Lower lobe of right lung (tissue), 2 donors: ENCODE measurements at places on chromosomes 1 and 21.
A peak's percentile ranks its signal among the peaks of the same experiment; 100 is the strongest.

DNA sequence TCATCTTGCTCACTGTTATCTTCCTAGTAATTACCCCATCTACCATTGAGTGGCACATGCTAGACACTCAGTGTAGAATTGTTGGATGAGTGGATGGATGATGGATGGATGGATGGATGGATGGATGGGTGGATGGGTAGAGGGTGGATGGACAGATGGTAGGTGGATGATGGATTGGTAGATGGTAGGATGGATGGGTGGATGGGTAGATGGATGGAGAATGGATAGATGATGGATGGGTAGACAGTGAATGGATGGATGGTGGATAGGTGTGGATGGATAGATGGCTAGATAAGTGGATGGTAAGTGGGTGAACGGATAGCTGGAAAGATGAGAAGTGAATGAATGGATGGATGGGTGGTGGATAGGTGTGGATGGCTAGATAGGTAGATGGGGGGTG is 165.3 kb upstream of the KLHDC7A start:
- no peak for DNase-seq

DNA sequence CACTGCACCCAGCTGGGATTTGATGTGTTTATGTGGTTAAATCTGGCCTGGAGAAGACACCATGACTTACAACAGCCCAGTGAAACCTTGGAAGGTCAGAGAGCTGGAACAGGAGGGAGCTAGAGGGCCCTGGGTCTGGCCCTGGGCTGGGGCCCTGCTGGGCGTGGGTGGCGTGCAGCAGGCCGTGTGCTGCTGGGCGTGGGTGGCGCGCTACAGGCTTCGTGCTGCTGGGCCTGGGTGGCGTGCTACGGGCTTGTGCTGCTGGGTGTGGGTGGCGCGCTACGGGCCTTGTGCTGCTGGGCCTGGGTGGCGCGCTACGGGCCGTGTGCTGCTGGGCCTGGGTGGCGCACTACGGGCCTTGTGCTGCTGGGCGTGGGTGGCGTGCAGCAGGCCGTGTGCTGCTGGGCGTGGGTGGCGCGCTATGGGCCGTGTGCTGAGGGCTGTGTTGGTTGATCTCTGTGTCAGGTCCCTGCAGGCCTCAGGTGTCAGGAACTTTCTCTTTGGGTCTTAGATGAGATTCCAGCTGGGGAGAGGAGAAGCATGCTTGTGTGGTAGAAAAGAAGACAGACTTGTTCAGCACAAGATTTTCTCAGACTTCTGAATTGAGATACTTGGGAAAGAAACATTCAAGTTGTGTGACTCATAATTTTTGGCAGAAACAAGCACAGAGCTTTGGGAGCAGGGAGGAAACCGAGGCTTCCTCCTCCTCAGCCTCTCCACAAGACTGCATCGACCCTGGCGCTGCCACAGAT is 66.0 kb downstream of the COL18A1 start:
- DNase-seq = no peak

DNA sequence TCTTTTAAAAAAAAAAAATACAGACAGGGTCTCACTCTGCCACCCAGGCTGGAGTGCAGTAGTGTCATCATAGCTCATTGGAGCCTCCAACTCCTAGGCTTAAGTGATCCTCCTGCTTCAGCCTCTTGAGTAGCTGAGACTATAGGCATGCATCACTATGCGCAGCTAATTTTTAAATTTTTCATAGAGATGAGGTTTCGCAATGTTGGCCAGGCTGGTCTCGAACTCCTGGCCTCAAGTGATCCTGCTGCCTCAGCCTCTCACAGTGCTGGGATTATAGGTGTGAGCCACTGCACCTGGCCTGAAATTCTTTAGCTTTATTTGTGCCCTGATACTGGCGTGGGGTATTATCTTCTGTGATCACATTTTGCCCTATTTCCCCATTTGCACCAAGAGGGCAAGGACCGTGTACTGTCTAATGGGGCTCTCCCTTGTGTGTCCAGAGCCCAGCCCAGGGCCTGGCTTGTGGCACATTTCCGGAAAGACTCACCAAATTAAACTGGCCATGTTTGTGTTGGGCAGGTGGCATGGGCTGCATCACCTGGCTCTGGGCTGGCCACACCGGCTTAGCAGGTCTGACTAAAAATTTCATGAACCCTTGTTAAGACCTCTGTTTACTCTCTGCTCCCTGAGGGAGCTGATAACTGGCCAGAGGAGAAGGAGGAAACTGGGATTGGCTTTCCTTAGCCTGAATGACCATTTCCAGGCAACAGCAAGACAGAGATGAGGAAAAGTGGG is 32.2 kb downstream of the TRIM62 start:
- DNase-seq = peak; percentile 60

DNA sequence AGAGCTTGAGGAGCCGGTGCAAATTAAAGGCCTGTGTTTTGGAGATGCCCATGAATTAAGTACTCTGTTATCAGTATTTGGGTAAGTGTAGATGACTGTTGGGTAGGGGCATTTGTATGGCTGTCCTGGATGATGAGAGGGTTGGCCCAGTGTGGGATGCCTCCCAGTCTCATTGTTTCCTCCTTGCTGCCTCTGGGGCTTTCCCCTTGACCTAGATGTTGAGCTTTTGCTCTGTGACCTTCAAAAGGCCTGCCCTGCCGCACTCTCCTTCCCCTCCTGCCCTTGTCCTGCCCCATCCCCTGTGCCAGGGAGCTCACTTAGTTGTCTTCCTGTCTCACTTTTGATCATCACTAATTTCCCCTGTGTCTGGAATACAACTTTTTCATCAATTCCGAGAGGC is 10.0 kb downstream of the GALNT2 start:
- no peak for DNase-seq

GRCh38 chr1:203406446-203407045 is 55.6 kb upstream of the FMOD start:
- DNase-seq = no peak

- no peak for DNase-seq
Observed at GRCh38 chr1:201791779-201792173, 37.2 kb upstream of the IPO9 start.

- no peak for DNase-seq
Observed at GRCh38 chr1:221066351-221067001, 187.2 kb downstream of the HLX start.

GRCh38 chr1:5744341-5744740 is 247.9 kb downstream of the NPHP4 start:
- DNase-seq = peak; percentile 14

GRCh38 chr21:39386194-39386593 is 37.3 kb upstream of the HMGN1 start:
- no peak for DNase-seq

DNA sequence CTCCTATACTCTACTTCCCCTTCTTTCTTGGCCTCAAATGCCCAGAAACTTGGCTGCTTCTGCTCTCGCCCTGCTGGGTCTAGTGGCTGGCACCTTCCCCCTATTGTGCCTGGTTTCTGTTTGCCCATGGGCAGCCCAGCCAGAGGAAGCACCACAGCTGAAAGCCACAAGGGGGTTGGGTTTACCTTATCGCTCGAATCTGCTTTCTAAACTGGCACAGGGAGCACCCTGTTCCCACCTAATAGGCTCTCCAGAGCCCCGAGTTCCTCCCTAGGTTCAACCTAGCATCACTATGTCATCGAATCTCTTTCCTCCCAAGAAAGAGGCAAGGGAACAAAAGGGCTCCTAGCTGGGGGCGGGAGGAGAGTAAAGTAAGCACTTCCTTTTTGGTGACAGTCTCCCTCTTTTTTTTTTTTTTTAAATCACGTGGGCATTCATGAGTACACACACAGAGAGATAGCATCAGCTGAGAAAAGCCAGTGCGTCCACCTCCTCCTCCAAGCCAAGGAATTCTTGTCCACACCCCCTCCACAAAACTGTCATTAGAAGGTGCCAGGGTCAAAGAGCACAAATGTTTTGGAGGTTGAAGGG is 72.8 kb downstream of the PLEKHA6 start:
- DNase-seq = peak; percentile 70

- no peak for DNase-seq
Observed at GRCh38 chr1:59173721-59174120, 123.2 kb upstream of the FGGY start.

GRCh38 chr1:40704817-40705733 is 13.6 kb downstream of the NFYC start:
- DNase-seq = no peak

DNA sequence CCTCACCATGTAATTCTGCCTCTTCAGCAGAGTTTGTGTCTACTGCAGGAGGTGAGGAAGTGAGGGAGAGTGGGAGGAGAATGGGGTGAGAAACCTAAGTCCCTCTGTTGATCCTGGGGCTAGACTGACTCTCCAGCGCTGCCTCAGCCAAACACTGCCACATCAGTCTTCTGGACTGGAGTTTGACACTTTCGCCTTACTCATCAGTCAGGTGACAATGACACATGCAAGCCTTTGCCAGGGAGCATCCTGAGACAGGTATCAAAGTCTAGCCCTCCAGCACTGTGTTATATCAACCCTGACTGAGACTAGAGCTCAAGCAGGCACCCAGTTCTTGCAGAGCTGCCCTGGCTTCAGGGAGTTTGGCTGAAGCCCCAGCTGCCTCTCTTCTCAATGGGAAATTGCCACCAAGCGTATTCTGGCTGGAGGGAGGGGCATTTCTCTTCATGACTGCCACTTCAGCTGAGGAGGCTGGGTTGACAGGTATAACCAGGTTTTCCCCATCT is 33.3 kb upstream of the SUCO start:
- peak; percentile 54 for DNase-seq

- DNase-seq = no peak
Observed at GRCh38 chr1:230210326-230210980, 143.4 kb downstream of the GALNT2 start.

GRCh38 chr1:172482044-172482443 is 38.2 kb upstream of the PIGC start:
- no peak for DNase-seq

DNA sequence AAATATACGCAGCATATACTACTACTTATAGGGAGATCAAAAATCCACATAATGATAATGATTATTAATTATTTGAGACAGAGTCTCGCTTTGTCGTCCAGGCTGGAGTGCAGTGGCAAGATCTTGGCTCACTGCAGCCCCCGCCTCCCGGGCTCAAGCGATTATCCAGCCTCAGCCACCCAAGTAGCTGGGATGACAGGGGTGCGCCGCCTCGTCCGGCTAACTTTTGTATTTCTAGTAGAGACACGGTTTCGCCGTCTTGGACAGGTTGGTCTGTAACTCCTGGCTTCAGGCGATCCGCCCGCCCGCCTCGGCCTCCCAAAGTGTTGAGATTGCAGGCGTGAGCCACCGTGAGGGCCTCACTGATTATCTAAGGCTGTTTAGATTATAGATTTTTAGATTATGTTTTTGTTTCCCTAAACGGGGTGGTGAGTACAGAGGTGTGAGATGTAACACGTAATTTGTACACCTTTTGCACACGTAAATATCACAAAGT is 548 bp upstream of the SLC25A33 start:
- DNase-seq = peak; percentile 58

DNA sequence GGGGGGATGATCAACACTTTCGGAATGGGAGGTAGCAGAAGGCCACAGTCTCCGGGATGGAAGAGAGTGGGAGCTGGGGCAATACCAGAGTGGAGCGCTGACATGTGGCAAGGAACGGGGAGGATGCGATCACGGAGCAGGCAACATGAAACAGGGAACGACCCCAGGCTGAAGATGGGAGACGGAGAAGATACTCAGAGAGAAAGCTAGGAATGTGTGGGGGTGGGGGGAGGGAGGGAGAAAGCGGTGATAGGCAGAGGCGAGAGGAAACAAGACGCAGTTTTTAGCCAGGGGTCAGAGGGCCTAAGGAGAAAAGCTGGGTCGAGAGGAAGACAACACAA is 577 bp downstream of the RAB3GAP2 start:
- no peak for DNase-seq

GRCh38 chr1:87201768-87202167 is 126.9 kb upstream of the LMO4 start:
- no peak for DNase-seq

GRCh38 chr1:91736715-91737615 is 149.0 kb downstream of the TGFBR3 start:
- no peak for DNase-seq

DNA sequence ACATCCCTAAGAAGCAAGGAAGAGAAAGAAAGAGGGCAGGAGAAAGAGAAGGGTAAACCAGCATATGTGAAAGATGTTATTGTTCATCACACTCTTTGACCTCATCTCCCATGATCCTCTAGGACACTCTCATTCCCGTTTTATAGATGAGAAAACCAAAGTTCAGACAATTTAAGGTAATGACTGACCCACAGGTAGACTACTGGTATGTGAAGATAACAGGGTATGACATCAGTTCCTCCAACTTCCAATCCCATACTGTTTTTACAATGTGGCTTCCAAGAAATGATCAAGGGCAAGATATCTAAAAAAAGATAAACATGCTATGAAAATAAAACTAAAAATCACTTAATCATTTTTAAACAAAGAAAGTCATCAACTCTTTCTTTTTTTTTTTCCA is 95.2 kb upstream of the TNFSF4 start:
- no peak for DNase-seq

GRCh38 chr1:55572878-55573734 is 357.9 kb upstream of the USP24 start:
- DNase-seq = no peak

- no peak for DNase-seq
Observed at GRCh38 chr1:178224358-178224757, 130.5 kb downstream of the RASAL2 start.

GRCh38 chr1:29179641-29180184 is 2.0 kb downstream of the SRSF4 start:
- DNase-seq = no peak

DNA sequence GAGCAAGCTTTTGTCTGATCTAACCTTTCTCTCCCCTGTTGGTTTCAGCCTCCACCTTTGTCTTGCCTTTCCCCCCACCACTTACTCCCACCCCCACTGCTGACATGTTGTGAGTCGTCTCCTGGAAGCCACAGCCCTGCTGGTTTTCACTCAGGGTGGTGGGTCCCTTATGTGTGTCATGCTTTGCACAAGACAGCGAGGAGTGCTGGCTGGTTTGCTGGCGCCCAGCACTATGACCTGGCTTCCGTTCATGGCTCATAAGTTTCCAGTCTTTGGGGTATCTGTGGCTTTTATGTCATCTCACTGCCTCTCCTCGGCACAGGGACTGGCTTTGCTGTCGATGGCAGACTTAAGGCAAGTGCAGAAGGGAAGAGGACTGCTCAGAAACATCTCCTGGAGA is 177.7 kb downstream of the KIF26B start:
- DNase-seq = no peak

DNA sequence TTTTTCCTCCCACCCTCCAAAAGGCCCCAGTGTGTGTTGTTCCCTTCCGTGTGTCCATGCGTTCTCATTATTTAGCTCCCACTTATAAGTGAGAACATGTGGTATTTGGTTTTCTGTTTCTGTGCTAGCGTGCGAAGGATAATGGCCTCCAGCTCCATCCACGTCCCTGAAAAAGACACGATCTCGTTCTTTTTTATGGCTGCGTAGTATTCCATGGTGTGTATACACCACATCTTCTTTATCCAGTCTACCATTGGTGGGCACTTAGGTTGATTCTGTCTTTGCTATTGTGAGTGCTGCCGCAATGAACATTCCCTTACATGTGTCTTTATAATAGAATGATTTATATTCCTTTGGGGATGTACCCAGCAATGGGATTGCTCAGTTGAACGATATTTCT is 177.8 kb downstream of the ETS2 start:
- no peak for DNase-seq
